Muscle of leg (tissue), 16 donors: ENCODE measurements at places on chromosomes 6 and 20.

GRCh38 chr20:10543480-10543879 is 108.4 kb downstream of the SLX4IP start:
- DNase-seq = no peak

GRCh38 chr6:39327507-39327906 is 5.0 kb upstream of the KCNK16 start:
- no peak for DNase-seq

DNA sequence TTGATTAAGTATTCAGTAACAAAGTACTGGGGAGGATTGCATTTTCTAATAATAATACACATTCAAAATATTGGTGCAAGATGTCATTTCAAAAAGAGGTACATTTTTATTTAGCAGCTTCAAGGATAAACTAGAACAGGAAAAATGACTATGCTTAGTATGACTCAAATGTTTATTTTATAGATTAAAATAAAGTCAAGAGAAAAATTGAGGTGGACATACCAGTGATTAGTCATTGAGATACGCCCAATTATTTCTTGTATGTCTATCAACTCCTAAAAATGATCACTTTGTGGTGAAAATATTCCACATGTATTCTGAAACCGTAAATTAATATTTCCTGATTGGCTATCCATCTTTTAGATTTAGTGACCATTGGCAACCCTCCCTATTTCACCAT is 96.7 kb downstream of the PHF3 start:
- DNase-seq = no peak

DNA sequence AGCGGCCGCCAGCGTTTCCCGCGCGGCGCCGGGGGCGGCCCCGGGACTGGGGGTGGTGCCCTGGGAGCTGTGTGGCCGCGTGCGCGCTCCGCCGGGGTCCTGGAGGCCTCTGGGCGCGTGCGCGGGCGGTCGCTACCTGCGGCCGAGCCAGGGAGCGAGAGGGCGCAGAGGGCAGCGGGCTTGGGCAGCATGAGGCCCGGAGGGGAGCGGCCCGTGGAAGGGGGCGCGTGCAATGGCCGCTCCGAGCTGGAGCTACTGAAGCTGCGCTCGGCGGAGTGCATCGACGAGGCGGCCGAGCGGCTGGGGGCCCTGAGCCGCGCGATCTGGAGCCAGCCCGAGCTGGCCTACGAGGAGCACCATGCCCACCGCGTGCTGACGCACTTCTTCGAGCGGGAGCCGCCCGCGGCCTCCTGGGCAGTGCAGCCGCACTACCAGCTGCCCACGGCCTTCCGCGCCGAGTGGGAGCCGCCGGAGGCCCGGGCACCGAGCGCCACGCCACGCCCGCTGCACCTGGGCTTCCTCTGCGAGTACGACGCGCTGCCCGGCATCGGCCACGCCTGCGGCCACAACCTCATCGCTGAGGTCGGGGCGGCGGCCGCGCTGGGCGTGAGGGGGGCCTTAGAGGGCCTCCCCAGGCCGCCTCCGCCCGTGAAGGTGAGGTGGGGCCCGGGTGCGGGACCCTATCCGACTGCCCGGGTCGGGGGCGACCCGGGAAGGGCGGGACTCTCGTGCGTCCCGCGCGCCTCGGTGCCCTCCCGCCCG is at the start of gene PM20D2:
PM20D2 (plus strand) TSS at position 100 of the 762 bp plus-strand sequence; CDS start at position 190, 90 bp downstream.
- DNase-seq = peak; percentile 81

GRCh38 chr6:113397236-113397635 is 459.9 kb upstream of the MARCKS start:
- peak; percentile 81 for DNase-seq

DNA sequence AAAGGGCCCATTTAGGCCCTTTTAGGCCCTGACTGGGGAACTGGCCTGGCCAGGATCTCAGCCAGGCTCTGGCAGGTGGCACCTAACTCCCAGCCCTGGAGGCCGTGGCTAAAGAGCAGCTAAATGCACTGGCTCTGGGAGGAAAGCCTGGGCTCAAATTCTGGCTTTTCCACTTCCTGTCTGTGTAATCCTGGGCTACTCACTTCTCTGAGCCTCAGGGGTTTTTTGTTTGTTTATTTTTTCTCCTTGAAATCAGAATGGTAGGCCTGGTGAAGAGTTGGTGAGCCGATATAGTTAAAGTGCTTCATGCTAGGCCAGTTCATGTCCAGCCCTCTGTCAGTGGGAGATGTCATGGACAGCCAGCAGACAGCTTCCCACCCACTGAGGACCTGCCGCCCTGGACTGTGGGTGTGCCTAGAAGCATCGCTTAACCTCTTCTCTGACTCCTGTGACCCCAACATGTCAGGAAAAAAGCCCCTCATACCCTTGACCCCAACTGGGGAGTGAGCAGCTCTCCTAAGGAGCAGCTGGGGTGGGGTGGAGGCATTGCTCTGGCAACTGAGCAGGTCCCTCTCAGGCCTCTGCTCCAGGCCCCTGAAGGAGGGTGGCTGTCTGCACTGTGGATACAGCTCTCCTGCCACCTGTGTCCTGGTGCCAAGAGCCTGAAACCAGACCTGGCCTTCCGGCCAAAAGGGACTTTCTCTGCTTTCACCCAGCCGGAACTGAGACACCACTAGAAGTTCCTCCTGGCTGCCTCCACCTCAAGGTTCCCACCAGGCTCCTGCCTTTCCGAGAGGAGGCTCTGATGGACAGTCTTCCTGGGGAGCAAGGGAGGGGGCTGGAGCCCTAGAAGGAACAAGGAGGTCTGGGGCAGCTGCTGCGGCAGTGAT is 57.2 kb upstream of the MYL9 start:
- DNase-seq = no peak

- no peak for DNase-seq
These were observed 72.5 kb downstream of the NDUFAF5 start for GRCh38 chr20:13857304-13857703.

- no peak for DNase-seq
These were observed 1027.3 kb upstream of the CITED2 start for GRCh38 chr6:140401761-140402160.

GRCh38 chr6:155041741-155042279 is 46.7 kb downstream of the TIAM2 start:
- peak; percentile 71 for DNase-seq

- DNase-seq = peak; percentile 91
These were observed 5.3 kb upstream of the HSPA1B start for GRCh38 chr6:31822036-31822821.

- DNase-seq = no peak
These were observed 31.4 kb downstream of the BEND3 start for GRCh38 chr6:107083921-107084320.

GRCh38 chr6:4318321-4318720 is 182.9 kb upstream of the ECI2 start:
- DNase-seq = no peak

DNA sequence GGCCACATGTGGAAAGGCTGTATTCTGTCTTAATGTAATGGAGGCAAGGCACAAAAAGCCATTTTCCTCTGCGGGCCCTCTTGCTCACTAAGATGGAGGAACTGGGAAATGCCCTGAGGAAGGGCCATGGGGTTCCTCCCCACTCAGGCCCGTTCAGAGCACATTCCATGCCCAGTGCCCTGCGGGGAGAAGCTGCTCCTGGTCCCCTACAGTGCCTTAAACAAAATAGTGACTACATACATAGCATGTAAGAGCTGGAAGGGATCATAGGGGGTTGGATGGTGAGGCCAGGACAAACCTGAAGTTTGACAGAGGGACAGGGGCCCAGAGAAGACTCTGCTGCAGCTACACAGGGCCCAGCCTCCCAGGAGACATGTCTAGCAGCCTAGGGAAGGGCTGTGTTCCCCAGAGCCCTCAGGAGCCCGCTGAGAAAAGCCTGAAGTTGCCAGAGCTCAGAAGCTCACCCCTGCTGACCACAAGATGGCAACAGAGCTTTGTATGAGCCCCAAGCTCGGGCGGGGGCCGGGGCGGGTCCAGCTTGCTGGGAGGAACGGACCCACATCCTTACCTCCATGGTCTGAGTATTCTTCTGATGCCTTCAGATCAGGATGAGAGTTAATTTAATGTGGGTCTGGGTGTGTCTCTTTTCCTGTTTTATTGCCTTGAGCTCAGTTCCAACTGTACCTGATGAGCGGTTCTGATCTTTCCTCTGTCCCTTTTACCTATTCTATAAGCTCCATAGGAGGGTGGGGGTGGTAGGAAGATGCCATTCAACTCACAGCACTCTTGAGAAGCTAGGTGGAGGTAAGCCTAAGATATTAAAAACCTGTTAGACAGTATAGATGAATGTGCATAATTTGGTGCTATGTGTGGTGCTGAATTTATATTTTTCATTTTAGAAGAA is 242.9 kb downstream of the CDC5L start:
- no peak for DNase-seq

DNA sequence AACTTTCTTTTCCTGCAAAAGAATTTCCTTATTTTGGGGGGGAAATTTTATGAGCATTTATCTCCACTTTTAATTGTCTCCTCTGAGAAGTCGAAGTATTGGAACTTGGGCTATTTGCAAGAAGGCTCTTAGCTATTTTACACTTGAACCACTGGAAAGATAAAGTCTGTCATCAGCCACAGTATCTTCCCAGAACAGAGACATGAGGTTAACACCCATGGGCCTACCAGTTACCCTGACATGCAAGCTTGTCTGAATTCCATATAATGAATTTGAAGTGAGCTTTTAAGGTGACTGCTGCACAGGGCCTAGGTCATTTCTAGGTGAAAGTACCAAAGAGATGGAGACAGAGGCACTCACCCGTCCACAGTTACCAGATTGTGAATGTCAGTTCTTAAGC is 193.1 kb downstream of the SIM1 start:
- DNase-seq = no peak

- DNase-seq = no peak
These were observed 154.5 kb downstream of the CD83 start for GRCh38 chr6:14271789-14272736.

- DNase-seq = no peak
These were observed 26.6 kb downstream of the PPP1R16B start for GRCh38 chr20:38831995-38832620.

DNA sequence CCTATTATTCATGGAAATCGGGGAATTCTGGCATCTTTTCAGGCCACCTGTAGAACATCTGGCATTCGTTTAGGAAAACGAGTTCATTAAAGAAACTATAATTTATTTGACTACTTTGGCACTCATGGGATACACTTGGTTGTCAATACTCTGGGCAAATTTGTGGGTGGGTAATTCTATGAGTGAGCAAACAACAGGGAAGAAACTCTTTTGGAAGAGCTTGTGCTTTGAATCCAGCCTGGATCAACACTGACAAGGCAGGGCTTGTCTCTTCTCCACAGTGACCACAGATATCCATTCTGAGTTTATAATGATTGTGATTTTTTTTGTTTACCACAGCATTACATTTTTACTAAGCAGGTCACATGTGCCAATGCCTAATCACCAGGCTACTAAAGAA is 394.7 kb downstream of the THBS2 start:
- peak; percentile 16 for DNase-seq

DNA sequence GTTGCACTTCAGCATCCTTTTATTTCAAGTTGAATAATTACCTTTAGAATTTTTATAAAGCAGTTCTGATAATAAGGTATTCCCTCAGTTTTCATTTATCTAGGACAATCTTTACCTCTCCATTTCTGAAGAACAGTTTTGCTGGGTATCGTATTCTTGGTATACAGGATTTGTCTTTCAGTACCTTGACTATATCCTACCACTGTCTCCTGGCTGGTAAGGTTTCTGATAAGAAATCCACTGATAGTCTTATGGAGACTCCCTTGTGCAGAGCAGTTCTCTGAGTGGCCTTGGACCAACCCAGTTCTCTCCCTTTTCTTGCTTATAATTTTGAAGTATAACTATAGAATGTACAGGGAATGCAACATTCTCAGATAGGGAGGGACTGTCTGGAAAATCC is 51.3 kb upstream of the SAMD3 start:
- DNase-seq = no peak

- no peak for DNase-seq
These were observed 54.7 kb upstream of the LYRM2 start for GRCh38 chr6:89693207-89693606.

GRCh38 chr6:146191612-146192011 is 162.8 kb downstream of the GRM1 start:
- no peak for DNase-seq

DNA sequence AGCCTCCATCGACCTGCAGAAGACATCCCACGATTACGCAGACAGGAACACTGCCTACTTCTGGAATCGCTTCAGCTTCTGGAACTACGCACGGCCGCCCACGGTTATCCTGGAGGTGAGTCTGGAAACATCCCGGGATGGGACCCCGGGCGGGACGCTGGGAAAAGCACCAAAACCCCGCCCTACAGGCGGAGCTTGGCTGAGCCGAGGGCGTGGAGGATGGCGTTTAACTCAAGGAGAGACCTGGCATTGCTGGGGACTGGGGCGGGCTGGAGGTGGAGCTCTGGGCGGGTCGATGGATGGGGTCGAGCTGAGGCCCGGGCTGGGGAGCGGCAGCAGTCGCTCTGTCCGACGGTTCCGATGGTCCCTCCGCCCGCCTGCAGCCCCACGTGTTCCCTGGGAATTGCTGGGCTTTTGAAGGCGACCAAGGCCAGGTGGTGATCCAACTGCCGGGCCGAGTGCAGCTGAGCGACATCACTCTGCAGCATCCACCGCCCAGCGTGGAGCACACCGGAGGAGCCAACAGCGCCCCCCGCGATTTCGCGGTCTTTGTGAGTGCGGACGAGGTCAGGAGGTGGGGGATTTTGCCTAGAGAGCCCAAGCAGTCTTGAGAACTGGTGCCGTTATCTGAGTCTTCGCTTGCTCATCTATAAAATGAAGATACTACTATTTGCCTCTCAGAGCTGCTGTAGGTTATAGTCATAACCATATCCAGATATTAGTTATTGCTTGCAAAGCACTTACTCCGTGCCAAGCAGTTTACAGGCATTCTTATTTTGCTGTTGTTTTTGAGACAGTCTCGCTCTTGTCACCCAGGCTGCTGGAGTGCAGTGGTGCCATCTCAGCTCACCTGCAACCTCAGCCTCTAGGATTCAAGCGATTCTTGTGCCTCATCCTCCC is 3.8 kb downstream of the SPAG4 start:
- DNase-seq = peak; percentile 92

DNA sequence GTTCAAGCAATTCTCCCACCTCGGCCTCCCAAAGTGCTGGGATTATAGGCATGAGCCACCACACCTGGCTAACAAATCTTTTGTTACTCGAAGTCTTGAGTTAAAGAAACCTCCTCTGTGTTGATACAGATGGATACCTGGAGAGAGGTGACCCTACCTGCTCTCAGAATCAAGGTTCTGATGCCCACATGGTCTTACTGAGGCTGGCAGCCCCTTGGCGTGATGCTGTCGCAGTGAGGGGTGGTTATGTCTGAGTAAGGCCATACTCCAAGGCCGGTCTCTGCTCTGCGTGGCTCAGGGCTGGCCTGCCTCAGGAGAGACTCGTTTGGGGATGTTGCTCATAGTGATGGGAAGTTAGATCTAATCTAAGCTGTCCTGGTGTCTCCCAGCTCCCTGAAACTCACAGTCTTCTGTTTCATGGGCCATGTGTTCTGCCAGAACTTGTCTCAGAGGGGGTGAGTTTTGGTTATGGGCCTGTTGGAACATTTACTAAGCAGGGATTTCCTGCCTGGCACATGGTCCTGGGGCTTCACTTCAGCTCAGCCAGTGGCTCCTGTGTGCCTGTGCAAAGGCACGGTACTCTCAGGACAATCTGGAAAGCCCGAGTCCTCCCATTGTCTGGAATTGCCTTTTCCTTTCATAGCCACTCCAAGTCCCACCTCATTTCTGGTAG is 17.5 kb upstream of the TRAF3IP2 start:
- DNase-seq = no peak
